Stimulated activated CD4-positive, alpha-beta T cell treated with anti-CD3 and anti-CD28 coated beads, Interleukin-4, amount 100 ng/mL, for 48 hours (primary cell): ENCODE measurements at places on chromosomes 11 and 22.

DNA sequence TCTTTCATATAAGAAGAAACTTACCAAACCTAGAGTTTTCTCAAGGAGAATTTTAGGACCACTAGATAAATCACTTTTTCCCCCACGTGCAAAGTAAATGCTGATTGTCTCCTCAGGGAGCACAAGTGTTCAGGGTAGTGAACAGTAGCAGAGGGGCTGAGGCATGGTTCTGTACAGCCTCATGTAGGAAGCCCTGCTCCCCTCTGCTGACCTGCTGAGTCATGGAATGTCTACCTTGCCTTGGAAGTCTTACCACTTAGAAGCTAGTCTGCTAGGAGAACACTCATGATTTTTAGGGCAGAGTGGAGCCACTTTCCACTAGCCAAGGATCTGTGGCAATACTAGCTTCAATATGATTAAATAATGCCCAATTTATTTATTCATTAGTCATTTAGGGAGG, 2120.6 kb upstream of the RAG2 start:
- no peak for DNase-seq

DNA sequence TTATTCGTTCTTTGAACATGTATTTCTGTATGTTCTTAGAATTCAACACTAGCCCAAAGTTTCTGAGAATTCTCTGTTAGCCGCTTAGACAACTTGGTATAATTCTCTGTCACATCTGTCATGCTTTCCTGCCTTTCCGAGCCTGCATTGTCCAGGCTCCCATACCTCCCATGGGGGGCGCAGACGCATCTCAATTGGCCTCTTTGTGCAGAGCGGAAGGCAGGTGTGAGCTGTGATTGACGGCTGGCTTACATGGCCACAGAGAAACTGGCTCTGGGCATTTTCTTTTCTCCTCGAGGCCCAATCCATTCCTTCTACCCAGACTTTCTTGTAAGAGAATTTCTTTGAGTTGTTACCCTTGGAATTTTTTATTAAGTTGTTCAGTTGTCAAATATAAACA, 132.7 kb upstream of the SESN3 start:
- no peak for DNase-seq

GRCh38 chr22:48444320-48445112, 1383.2 kb downstream of the BRD1 start:
- no peak for DNase-seq

GRCh38 chr22:39129081-39129480, 23.4 kb downstream of the CBX7 start:
- no peak for DNase-seq

DNA sequence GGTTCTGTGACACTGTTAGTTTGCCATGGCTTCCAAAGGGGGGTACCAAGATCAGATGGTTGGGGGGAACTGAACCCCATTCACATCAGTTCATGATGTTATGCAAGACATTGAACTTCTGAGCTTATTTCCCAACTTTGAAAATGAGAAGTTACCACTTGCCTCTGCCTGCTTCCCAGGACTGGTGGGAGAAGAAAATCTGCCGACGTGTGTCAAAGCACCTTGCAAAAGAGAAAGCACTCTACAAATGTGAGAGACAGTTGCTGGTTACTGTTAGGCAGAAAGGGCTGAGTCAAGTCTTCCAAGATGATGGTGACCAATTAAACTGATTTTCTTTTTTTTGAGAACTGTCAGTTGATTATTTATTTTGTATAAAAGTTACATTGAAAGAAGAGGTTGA, 45.6 kb downstream of the SMCO4 start:
- no peak for DNase-seq

GRCh38 chr11:132332521-132332920, 962.1 kb downstream of the NTM start:
- no peak for DNase-seq

DNA sequence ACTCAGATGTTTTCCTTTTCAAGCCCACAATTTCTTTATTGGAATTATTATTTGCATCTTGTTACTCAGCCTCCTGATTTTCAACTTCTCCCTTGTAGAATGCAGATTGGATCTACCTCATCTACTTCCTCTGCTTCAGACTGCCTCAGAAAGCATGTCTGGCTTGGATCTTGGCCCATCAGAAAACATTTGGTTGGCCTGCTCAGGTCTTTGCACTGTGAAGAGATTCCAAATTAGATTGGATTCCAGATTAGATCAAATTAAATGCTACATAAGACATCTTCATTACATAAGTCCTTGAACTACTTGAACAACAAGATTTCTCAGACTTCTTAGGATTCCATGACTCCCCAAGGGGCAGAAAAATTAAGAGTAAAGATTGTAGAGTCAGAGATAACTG, 358.0 kb downstream of the DLG2 start:
- no peak for DNase-seq

DNA sequence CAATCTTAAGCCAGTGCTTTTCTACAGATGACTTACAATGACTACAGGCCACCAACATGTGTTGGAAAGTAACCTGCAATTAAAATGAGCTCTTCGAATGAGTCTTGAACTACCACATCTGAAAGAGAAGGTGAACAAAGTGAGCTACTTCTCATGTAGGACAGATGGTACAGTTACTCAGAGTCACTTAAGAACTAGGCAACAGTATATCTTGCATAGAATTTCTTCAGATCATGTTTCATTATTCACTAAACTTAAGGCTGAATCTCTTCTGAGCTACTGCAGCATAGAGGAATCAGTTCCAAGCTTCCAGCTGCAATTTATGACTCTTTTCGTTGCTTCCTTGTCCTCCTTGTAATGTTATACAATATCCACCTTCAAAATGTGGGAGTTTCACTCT, 270.9 kb downstream of the TTC28 start:
- no peak for DNase-seq
